ENCODE measurements at places on chromosomes 5 and 9.

- DNase-seq, result no peak
Observed at GRCh38 chr5:164377746-164378145, 872.3 kb downstream of the MAT2B start.

DNA sequence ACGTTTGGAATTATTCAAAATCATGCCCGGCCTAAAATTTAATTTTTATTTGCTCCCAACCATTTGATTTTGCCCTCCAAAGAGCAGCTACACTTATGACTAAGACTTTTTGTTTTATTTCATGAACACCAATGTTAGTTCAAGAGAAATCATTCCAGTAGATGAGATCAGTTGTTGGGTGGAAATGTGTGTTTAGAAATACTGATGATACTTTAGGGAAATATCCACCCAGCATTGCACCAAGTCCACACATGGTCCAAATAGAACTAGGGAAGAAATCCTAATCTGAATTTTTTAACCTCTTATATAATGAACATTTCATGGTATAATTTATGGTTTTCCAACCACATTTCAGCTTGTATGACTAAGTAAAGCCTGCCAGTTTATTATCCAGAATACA, 28.3 kb upstream of the GOLPH3 start:
- DNase-seq, result no peak

DNA sequence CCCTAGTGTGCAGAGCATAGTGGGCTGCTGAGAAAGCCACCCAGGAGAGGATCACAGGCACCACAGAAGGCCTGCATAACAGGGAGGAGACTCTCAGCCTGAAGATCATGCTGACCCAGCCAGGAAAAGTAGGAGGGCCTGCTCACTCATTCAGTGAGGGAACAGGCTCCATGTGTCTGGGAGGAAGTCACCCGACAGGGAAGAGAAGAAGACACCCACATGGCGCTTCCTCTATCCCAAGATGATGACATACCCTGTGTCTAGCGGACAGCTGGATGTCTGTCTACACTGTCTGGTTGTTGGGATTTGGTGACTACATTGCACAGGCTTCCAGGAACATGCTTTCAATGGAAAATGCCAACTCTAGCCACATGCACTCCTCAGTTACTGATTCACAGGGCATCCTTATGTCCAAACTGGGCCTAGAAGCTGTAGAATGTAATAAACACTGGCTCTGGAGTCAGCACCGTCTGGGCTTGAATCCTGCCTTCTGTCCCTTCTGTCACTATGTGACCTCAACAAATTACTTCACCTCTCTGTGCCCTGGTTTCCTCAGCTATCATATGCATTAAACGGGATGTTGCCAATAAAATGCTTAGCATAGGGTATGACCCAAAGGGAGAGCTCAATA, 47.6 kb downstream of the KLHL3 start:
- no peak for DNase-seq

DNA sequence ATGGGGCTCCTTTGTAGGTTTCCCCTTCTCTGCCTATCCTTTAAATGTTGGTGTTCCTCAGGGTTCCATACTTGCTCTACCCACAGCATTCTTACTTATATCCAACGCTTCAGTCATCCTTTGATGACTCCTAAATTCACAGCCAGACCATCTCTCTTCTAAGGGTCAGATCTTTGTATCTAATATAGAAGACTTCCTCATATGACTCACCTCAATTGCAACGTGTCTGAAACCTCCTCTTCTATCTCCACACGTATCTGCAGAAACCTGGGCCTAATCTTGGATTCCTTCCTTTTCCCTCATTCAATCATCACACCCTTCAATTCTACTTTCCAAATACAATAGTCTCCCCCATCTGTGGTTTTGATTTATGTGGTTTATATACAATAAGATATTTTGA, 68.3 kb downstream of the HMGCR start:
- no peak for DNase-seq

- DNase-seq, result peak; percentile 84
Observed at GRCh38 chr9:120928483-120929228, 2.1 kb upstream of the TRAF1 start.

GRCh38 chr9:123011380-123011779, 22.1 kb upstream of the GPR21 start:
- no peak for DNase-seq

DNA sequence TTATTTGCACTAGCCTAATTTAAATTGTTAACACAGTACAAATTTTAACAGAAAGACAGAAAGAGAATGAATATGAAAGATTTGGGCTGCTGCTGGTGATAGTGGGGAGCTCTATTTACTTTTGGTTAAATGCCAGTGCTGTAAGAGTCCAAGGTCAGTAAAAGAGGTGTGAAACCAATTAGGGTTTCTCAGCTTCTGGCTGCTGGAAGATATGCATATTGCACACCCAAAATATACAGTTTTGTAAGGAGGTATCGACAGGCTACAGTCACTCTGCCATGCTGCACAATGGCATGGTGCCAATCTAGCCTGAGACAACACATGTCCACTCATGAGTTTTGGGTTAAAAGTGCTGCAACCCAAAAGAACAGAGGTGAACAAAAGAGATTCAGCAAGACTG, 79.3 kb downstream of the PPP2R2B start:
- DNase-seq, result no peak

DNA sequence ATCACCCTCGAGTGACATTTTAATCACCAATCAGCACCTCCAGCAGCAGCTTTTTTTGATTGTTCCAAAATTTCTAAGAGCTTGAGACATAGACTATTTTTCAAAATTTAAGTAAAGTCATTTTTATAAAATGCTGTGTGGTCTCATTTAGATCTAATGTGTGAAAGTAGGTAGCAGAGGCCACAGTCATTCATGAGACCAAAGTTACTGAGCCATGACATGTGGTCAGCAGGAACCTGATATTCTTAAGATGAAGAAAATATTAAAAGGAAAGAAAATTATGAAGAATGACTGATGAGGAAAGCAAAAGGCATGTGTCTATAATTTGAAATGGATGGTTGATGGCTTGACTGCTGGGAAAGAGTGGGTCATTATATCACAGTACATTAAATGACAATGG, 7.2 kb downstream of the FREM1 start:
- DNase-seq, result no peak

DNA sequence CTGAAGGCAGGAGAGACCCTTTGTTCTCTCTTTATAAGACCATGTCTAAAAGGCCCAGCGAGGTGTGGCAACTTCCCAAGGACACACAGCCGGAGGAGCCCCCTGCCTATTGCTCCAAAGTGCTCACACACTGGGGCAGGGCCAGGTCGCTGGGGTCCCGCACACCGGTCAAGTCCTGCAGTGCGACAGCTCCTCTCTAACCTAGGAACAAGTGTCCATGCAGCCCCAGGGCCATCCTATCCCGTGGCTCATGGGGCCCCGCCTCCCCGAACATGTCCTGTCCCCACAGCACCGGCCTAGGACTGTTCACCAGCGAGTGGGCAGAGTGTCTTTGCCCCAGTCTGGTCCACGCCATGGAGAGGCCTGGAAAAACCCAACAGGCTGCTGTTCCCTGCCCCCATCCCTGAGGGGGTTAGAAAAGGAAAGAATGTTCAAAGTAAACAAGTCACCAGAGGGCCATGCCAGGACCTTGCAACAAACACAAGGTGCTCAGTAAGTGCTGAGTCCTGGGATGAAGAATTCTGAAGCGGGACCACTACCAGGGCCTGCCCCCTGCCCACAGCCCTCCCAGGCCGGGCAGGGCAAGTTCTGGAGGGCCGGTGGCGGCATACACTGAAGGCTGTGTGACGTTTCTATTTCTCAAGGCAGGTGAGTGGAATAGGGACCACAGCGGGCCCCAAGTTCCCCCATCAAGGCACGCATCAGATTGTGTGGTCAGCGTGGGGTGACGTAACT, 938 bp downstream of the NINJ1 start:
- DNase-seq, result no peak

GRCh38 chr5:72837524-72838096, 21.1 kb downstream of the TNPO1 start:
- DNase-seq, result no peak

DNA sequence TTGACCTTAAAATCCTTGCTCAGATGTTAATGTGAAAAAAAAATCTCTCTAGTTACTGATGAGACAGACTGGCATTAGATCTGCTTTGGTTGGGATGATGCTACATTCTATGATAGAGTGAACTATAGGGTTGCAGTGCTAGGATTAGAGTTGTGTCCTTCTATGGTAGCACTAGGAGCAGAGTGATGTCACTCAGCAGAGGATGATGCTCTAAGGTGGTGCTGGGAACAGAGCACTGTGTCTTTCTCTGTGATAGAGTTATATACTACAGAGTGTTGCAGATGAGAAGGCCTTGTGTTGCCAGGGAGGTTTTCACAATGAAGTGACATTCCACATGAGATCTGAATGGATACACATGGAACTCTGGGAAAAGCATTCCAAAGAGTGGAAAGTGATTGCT, 462.3 kb downstream of the CDH12 start:
- DNase-seq, result no peak

- no peak for DNase-seq
Observed at GRCh38 chr5:158744226-158744625, 355.5 kb downstream of the EBF1 start.

DNA sequence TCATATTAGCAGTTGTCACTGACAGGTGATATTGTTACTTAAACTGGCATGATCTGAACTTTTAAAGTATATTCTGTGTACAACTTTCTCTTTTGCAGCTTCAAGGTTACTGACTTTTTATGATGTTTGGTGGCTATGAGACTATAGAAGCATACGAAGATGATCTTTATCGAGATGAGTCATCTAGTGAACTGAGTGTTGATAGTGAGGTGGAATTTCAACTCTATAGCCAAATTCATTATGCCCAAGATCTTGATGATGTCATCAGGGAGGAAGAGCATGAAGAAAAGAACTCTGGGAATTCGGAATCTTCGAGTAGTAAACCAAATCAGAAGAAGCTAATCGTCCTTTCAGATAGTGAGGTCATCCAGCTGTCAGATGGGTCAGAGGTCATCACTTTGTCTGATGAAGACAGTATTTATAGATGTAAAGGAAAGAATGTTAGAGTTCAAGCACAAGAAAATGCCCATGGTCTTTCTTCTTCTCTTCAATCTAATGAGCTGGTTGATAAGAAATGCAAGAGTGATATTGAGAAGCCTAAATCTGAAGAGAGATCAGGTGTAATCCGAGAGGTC, 5.9 kb downstream of the ZCCHC7 start:
- DNase-seq, result no peak

GRCh38 chr5:10856683-10857337, 95.8 kb upstream of the DAP start:
- DNase-seq, result peak; percentile 75

DNA sequence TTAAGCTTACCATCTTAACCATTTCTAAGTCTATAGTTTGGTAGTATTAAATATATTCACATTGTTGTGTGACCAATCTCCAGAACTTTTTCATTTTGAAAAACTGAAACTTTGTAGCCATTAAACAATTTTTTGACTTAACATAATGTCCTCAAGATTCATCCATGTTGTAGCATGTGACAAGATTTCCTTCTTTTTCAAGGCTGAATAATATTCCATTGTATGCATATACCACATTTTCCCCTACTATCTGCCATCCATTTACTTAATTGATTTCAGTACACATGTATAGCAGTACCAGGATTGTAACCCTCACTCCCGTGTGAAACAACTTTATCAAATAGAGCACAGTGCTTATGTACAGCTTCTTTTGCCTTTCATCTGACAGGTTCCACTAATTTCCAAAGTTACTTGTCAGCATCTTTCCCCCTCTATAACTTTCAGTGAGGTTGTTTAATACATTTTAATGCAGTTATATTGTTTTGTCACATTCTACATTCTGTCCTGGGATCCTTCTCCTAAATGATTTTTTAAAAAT, 7.4 kb upstream of the GNPDA1 start:
- no peak for DNase-seq

DNA sequence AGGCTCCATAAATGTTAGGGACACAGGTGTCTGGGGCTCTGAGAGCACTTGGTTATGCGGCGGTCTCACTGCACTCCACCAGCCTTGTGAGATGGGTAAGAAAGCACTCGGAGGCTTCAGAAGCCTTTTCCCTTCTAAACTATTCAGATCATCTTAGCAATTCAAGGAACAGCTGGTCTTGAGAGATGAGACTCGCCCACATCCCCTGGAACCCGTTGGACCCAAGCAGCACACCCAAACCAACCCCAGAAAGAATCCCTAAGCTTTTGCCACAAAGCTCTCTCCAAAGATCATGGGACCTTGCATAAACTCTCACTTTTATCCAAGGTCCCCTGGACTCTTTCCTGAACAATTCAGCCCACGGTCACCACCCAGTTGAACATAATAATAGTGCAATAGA, 90.2 kb downstream of the RAPGEF1 start:
- no peak for DNase-seq

GRCh38 chr5:123706531-123706930, 194.6 kb downstream of the CSNK1G3 start:
- no peak for DNase-seq

DNA sequence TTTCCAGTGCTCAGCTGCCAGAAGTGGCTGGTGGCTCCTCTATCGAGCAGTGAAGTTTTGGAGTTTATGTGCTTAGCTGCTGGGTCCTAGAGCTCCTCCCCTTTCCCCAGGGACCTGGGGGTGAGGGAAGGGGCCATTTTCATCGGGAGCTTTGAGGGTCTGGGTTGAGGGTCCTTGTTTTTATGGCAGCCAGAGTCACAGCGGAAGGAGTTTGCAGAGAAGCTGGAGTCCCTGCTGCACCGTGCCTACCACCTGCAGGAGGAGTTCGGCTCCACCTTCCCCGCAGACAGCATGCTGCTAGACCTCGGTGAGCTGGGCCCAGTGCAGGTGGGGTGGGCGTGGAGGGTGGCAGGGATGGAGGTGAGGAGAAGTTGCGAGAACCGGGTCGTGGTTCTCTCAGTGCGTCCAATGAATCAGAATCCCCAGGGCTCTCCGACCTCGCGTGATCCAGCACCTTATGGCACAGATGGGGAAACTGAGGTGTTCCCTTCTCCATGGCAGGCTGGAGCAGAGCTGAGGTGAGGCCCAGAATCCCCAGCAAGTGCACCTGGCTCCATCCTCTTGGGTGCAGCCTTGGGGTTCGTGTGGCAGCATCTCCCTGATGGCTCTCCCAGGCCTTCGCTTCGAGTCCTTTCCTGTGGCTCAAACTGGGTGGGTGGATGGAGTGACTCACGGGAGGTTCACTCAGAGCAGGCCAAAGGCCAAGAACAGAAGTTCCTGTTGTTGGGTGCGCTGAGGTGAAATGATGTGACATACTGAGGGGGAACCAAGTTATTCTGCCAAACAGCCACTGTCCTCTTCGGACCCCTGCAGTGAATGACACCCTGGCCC, 21.7 kb upstream of the DOLPP1 start:
- no peak for DNase-seq

DNA sequence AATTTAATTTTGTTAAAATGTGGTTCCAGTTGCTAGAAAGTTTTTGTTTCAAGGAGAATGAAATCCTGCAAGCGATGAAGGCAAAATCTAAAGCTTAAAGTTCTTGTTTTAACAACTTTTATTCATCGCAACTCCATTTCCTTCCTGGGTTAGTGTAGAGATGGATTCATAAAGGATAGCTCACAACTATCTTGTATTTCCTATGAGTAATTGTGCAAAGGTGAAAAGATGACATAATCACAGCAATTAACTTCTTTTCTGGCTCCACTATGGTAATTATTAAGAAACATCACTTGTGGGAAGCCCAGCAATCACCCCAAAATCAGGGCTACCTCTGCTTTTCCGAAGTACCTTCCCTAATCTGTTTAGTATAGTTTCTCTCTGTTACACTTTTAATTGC, 80.8 kb upstream of the SEMA6A start:
- DNase-seq, result no peak

GRCh38 chr9:22278426-22278825, 168.2 kb upstream of the DMRTA1 start:
- DNase-seq, result no peak
